ENCODE measurements at places on chromosomes 4 and X.

GRCh38 chr4:8829584-8829983 lies 42.1 kb downstream of the HMX1 start:
- DNase-seq = no peak

DNA sequence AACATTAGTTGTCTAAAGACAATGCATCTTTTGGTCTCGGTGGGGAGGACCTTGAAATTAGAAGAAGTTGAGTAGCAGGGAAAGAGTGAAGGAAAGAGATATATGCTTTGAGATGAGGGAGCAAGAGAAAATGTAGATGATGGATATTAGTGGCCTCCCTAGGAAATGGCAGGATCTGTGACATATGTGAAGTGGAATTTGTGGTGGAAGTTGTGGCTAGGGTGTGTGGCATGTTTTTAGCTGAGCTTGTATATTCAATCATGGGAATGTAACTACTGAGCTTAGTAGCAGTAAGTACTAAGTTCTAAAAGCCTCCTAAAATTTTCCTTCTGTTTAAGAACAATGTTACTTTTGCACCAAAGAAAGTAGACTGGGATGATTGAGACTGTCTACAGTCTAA lies 382.8 kb upstream of the CTSO start:
- DNase-seq = no peak

GRCh38 chr4:158762553-158762952 lies 6.3 kb upstream of the FNIP2 start:
- DNase-seq = no peak

DNA sequence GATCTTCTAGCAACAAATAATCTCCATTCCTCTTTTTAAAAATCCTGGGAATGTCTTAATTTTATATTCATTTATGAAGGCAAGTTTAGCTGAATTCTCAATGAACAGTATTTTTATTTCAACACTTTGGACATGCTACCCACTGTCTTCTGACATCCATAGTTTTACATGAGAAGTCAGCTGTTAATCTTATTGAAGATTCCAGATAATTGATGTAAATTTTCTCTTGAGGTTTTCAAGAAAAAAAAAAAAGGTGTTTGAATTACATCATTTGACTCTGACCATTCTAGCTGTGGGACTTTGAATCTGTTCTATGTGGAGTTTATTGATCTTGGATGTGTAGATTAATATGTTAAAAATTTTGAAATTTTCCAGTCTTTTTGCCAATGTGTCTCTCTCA lies 28.0 kb downstream of the PDHA2 start:
- no peak for DNase-seq

DNA sequence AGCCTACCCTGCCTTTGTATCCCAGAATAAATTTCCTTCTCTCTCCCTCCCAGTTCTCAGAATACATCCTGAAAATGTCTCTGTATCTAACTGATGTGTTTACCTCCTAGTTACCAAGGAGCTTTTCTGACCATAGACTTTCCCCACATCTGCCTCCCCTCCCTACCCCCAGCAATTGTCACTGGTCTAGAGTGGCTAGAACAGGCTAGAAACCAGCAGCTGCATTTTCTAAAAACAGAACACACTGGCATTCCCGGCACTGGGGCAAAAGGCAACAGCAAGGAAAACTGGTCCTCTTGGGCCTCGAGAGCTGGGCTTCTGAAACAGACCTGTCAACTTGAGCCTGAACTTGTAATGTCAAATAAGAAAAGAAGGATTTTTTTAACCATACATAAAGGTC lies 16.4 kb downstream of the TASL start:
- DNase-seq = no peak

DNA sequence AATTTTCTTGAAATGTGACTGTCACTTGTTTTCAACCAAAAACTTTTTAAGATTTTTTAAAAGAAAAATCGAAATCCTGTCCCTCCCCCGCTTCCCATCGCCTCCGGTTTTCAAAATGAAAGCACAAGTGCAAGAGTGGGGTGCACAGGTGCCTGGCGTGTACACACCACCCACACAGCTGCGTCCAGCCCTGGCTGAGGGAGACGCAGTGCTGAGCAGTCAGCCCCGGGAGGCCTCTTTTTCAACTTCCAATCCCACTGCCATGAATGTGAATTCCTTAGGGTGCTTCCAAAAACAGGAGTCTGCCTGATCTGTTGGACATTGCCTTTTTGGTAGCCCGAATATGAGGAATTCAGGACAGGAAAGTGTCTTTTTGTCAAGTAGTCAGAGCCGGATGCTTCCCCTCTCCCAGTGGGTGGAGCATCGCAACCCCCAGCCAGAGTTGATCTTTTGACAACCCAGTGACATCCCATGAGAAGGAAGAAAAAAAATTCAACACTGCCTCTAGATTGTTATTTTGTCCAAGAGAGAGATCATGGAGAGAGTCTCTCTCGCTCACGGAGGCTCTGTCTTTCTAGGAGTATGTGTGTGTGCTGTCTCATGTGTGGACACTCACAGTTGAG lies 8.9 kb downstream of the PRRG3 start:
- no peak for DNase-seq

DNA sequence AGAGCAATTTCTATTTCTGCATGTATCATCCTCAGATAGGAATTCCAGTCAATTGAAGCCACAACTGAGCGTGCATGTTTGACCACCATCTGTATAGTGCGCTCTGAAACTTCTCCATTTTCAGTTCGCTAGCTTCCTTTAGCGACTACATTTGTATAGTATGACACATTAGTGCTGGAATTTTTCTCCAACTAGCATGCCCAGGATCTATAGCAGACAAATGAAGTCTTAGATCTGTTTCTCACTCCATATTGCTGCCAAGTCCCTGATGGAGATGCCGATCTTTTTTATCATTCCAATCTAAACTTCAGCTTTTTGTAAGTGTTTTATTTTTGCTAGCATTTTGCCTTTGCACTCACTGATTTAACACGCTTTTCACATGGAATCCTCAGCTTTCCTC lies 774.8 kb upstream of the TENM3 start:
- no peak for DNase-seq

- no peak for DNase-seq
Measured at GRCh38 chrX:78555401-78555980, 103.6 kb downstream of the RTL3 start.
